ENCODE measurements at places on chromosomes 13 and 19. TPM values are rescaled to one million over a fixed set of nuclear protein-coding genes. Genes with fewer than 3 reads are reported as not detected.

GRCh38 chr13:112670864-112671263 lies 19.0 kb upstream of the ATP11A start:
- no peaks in the 10 kb centered on the region for H3K4me1 ChIP-seq
- no peak for DNase-seq
- H3K27ac ChIP-seq = no peak overlapping the region
- H3K4me3 ChIP-seq = no peak overlapping the region

DNA sequence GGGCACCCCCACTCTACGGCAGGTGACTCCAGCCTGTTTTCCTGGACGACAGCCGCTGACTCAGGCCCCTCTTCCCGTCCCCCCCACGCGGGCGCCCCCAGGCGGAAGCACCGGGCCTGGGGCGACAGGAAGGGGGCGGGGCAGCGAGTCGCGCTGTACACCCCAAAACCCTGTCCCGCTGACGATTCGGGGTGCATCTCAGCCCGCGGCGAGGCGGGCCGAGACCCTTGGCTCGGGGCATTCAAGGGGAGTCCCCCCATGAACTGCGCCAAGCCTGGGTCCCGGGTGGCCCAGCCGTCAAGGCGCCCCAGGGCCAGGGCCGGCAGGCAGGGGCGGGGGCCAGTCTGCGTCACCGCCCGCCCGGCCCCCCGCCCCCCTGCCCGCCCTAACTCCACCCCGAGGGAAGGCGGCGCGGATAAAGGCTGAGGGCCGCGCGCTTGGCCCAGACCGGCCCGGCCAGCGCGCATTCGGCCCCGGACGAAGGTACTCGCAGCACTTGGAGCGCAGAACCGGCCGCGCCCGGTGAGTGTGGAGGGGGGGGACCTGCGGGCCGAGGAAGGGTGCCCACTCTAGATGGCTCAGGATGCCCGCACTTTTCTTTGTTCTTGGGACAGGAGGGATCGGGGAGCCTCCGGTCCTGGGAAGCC lies at the start of gene MIDN:
Gene MIDN (plus strand): TSS at position 445 of the 647 bp plus-strand sequence. CDS start 1,714 bp downstream, outside the sequence.
- no peaks in the 10 kb centered on the region for H3K27me3 ChIP-seq
- no peaks in the 10 kb centered on the region for H3K36me3 ChIP-seq
- peaks cover 33% of the 10 kb centered on the region for H3K4me1 ChIP-seq
- peak within 1 kb of the TSS; percentile 64 for H3K4me3 ChIP-seq
- H3K27ac ChIP-seq = peak within 1 kb of the TSS; percentile 95

- H3K27me3 ChIP-seq = no peaks in the 10 kb centered on the region
- no peak overlapping the region for H3K4me3 ChIP-seq
- no peak for DNase-seq
- no peaks in the 10 kb centered on the region for H3K36me3 ChIP-seq
- no peak overlapping the region for H3K27ac ChIP-seq
These were observed 41.8 kb downstream of the IRS2 start for GRCh38 chr13:109744512-109745051.

DNA sequence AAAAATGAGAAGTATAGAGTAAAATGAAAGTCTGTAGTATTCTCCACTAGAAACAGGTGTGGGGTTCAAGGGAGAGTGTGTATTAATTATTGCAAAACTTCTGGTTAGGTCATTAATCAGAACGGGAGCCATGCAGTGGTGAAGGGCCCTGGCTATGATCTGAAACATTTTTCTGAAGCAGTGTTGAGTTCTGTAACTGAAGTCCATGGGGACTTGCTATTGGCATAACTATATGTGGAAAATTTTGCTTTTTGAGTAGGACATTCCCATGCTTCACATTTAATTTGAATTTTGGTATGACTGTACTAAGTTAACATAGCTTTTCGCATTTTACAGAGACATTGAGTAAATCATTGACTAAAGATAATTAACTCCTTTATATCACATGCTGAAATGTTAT lies 67.5 kb downstream of the LRCH1 start:
- H3K36me3 ChIP-seq = no peaks in the 10 kb centered on the region
- H3K27me3 ChIP-seq = no peaks in the 10 kb centered on the region
- DNase-seq = no peak
- no peak overlapping the region for H3K4me3 ChIP-seq

DNA sequence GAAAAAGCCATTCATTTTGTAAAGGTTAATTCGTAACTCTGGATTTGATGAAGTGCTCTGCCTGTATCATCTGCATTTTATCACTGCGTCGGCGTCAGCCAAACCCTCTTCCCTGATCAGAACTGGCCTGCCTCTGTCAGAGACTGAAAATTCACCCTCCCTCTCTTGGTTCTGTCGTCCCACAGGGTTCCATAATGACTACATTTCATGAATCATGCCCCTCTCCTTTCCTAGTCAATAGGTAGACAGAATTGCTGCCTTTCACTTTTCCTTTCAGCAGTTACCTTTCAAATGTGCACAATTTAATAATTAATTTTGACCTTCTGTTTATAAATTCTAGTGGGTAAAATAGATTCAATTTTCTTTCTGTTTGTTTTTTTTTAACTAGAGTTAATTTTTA lies 423.4 kb downstream of the RFC3 start:
- H3K4me1 ChIP-seq = no peaks in the 10 kb centered on the region
- H3K27ac ChIP-seq = no peak overlapping the region
- no peaks in the 10 kb centered on the region for H3K27me3 ChIP-seq
- H3K36me3 ChIP-seq = no peaks in the 10 kb centered on the region
- H3K4me3 ChIP-seq = no peak overlapping the region

DNA sequence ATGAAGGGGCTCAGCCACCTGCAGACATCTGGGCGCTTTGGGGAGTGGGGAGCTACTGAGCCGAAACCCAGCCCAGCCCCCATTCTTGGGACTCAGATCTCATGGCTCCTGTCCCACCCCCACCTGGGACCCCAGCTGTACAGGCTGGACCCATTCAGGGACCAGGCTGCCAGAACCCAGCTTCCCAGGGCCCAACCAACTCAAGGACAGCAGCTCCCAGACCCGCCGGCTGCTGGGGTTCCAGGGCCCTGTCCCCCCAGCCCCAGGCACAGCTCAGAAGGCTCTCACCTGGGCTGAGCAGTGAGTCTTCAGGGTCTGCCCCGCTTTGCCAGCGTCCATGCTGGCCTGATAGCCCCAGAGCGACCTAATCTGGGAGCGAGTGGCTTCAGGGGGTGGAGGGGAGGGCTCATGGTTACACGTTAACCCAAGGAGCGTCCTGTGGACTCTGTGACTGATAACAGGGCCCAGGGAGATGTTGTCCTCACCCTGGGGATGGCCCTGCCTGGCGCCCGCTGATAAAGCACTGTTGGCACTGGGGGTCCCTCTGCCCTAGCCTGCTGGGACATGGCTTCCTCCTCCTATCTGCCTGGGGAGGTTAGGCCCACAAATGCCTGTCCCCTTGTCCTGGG lies at the start of gene TMEM86B:
Gene TMEM86B (minus strand): TSS at position 361 of the 629 bp plus-strand sequence. CDS start 22 bp downstream, at position 339.
- no peak within 1 kb of the TSS for H3K27ac ChIP-seq
- DNase-seq = peak; percentile 53
- H3K4me1 ChIP-seq = no peaks in the 10 kb centered on the region
- no peaks in the 10 kb centered on the region for H3K27me3 ChIP-seq

GRCh38 chr13:33227927-33228647 lies 57.5 kb downstream of the STARD13 start:
- H3K4me3 ChIP-seq = no peak overlapping the region
- no peak overlapping the region for H3K27ac ChIP-seq
- peaks cover 13% of the 10 kb centered on the region for H3K4me1 ChIP-seq
- H3K27me3 ChIP-seq = no peaks in the 10 kb centered on the region
- DNase-seq = no peak

GRCh38 chr13:113417008-113417751 lies 36.1 kb downstream of the ADPRHL1 start:
- no peaks in the 10 kb centered on the region for H3K27me3 ChIP-seq
- DNase-seq = no peak
- H3K36me3 ChIP-seq = no peaks in the 10 kb centered on the region
- H3K4me3 ChIP-seq = no peak overlapping the region

DNA sequence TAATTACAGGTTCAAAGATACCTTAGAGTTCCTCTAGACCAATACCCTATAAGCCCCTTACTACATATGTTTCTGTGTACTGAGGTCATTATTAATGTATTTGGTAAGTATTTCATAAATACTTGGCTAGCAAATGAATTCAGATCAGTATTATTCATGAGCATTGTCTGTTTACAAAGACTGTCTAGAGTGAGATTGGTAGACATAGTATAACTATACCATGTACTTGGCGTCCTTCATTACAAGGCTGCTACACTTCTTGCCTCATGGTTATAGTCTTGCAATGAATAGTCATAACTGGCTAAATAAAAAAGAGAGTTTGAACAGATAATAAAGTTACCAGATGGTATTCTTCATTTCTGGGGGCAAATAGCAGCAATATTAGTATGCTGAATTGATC lies 12.1 kb downstream of the SETDB2 start:
- DNase-seq = no peak
- H3K36me3 ChIP-seq = no peaks in the 10 kb centered on the region
- H3K4me3 ChIP-seq = no peak overlapping the region
- peaks cover 6% of the 10 kb centered on the region for H3K4me1 ChIP-seq
- no peak overlapping the region for H3K27ac ChIP-seq

- H3K4me1 ChIP-seq = peaks cover 8% of the 10 kb centered on the region
- no peak overlapping the region for H3K4me3 ChIP-seq
- H3K27ac ChIP-seq = no peak overlapping the region
- no peaks in the 10 kb centered on the region for H3K27me3 ChIP-seq
These were observed 71.3 kb downstream of the KLF12 start for GRCh38 chr13:74062933-74063332.

TMEM86B gene
- 1.4 TPM for total RNA-seq

DHDH gene
- total RNA-seq = not detected

SLC6A16 gene
- 2.9 TPM for total RNA-seq

CRX gene
- not detected for total RNA-seq
